NB4 (cell line): ENCODE measurements at places on chromosomes 5 and 9.

DNA sequence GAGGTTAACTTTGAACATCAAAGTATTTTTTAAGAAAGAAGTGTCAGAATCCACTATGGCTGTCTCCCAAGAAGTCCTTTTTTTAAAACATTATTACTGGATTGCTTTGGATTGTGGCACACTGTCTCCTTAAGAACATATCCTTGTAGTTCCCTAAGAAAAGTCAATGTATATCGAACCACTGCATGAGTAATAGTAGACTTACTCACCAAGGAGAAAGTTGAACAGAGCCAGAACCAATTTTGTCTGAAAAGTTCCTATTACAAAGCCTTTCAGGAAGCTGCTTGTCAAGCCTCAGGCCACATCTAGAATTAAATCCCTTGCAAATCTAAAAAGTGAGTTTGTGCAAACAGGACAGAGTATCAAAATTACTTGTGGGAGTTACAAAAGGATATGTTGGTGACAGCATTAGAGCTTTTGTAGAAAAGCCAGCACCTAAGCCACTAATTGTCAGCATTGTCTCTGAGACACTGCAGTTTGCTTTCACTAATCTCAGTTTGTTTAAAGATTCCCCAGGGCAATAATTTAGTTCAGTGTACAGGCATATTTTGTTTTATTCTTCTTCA is 195.4 kb downstream of the MPDZ start:
- no peak for DNase-seq

GRCh38 chr5:77569409-77569808 is 69.1 kb downstream of the OTP start:
- peak; percentile 53 for DNase-seq

- no peak for DNase-seq
Observed at GRCh38 chr9:110251212-110251611, 5.1 kb downstream of the TXN start.

- no peak for DNase-seq
Observed at GRCh38 chr5:132675936-132676689, 2.3 kb downstream of the IL4 start.

DNA sequence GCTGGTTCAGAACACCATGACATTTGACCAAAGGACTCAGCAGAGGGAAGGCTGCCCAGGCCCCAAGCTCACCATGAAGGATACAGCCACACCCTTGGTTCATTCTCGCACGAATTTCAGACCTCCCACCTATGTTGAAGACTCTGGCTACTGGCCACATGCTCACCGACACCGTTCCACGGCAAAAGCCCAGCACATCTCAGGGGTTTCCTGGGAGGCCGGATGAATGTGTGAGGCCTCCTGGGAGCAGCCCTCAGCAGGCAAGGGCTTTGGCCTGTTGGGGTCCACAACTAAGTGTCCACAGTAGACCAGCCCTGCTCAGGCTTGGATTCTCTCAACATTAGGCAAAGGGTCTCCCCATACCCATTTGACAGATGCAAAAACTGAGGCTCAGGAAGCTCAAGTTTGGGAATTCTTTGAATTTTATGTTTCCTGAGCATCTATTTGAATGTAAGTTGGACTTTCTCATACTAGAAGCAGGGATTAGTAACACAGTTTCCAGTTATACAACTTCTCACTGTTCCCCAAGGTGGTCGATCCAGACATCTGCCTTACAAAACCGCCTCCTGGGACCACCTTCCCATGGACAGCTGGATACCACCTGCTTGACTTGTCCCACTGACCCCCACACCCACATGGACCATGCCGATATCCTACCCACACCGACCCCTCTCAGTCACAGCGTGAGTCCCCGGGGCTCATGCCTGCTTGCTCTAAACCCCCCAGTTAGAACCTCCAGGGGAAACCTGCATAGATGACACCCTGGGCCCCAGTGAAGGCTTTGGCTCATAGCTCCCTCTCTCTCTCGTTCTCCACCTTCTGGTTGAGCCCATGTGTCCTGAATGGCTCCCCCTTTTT is 27.9 kb downstream of the CCT5 start:
- DNase-seq: no peak

- peak; percentile 62 for DNase-seq
Observed at GRCh38 chr9:137303151-137303892, 1.3 kb upstream of the NRARP start.

- peak; percentile 69 for DNase-seq
Observed at GRCh38 chr5:87899721-87900131, 368.9 kb downstream of the TMEM161B start.

DNA sequence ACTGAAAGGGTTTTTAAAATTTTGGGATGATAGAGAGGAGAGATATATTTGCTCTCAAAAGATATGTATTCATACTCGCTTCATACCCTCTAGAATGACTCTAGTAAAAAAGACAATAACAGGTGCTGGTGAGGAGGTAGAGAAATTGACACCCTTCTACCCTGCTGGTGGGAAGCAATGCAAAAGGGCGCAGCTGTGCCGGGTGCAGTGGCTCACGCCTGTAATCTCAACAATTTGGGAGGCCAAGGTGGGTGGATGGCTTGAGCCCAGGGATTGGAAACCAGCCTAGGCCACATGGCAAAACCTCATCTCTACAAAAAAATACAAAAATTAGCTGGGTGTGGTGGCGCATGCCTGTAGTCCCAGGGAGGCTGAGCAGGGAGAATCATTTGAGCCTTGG is 33.9 kb upstream of the NXNL2 start:
- no peak for DNase-seq

- DNase-seq: no peak
Observed at GRCh38 chr5:74426506-74426905, 214.0 kb downstream of the ENC1 start.

- DNase-seq: no peak
Observed at GRCh38 chr5:168401226-168401625, 85.0 kb upstream of the RARS1 start.

DNA sequence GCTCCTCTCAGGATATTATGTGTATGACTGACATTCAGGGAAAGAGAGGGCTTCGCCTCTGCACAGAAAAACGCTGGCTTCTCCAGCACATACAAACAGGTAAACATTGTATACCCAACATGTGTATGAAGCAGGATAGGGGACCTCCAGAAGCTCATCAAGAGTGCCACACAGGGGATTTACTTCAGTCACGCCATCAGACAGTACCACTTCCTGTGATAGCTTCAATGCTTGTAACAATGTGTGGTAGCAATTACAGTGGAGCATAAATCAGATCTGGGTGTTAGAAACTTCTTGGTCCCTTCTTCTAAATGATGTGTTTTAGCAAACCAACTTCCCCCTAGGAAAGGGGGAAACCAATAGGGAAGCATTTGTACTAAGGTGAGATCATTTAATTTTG is 160.8 kb downstream of the TSSK1B start:
- DNase-seq: no peak

DNA sequence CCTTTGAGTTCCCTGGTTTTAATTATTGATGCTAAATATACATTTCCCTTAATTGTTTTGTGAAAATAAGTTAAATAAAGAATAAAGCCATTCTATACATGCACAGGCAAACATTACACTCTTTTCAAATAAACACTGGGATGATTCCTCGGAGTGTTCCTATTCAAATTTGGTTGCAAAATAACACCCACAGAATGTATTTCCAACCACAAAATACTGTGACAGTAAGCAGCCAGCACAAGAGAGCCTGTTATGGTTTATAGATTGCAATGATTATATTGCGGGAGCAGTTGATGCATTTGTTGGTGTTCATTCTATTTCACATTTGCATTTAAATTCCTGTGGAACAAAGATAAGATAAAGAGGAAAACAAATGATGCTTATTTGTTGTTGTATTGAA is 632.6 kb upstream of the WWC1 start:
- DNase-seq: no peak

GRCh38 chr9:26077860-26078259 is 399.6 kb upstream of the TUSC1 start:
- no peak for DNase-seq

DNA sequence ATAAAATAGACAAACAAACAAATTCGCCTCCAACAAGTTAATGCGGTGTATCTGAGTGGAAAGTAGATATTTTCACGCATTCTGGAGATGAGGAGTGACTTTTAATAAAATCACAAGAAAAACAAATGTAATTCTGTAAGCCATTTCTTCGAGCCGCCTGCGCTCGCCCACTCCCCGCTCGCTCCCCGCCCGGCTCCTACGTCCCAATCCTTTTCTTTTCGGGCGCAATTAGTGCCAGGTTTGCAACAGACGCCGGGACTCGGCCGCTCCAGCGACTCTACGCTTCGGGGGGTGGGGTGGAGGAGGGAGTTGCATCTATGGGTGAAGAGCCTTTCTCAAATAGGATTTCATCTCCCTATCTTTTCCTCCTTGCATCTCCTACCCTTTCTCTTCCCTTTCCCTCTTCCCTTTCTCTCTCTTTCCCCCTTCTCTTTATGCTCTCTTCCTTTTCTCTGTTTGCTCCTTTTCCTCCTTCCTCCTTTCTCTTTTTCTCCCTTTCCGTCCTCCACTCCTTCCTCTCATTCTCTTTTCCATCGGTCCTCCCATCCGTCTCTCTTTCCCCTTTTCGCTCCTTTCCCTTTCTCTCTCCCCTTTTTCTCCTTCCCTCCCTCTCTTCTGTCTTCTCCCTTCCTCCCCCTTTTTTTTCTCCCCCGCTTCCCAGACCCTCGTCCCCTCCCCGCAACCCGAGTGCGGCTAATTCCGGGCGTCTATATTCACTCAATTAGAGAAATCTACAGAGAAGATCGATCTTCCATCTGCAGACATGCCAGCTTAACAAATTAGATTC is 6.1 kb upstream of the OTP start:
- DNase-seq: peak; percentile 39

- peak; percentile 47 for DNase-seq
Observed at GRCh38 chr9:136117916-136118319, 757 bp downstream of the TMEM250 start.

- DNase-seq: no peak
Observed at GRCh38 chr9:133153227-133154096, 10.3 kb downstream of the GBGT1 start.

- no peak for DNase-seq
Observed at GRCh38 chr5:137372016-137372772, 126.9 kb downstream of the SPOCK1 start.

GRCh38 chr9:122190597-122191381 is 31.1 kb downstream of the MORN5 start:
- no peak for DNase-seq

GRCh38 chr5:1239505-1240251 is 14.5 kb downstream of the SLC6A18 start:
- no peak for DNase-seq

- peak; percentile 48 for DNase-seq
Observed at GRCh38 chr5:176614805-176615478, 5.0 kb upstream of the GPRIN1 start.

DNA sequence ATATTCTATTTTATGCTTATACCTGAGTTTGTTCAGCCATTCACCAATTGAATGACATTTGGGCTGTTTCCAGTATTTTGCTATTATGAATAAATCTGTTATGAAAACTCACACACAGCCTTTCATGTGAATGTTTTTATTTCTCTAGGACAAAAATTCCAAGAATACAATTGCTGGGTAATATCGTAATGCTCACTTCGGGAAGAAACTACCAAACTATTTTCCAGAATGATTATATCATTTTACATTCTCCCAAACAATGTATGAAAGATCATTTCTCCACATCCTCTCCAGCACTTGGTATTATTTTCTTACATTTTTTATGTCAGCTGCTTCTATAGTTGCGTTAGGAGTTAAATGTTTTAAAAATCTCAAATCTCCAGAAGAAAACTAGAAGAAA is 58.3 kb upstream of the LHFPL2 start:
- no peak for DNase-seq

DNA sequence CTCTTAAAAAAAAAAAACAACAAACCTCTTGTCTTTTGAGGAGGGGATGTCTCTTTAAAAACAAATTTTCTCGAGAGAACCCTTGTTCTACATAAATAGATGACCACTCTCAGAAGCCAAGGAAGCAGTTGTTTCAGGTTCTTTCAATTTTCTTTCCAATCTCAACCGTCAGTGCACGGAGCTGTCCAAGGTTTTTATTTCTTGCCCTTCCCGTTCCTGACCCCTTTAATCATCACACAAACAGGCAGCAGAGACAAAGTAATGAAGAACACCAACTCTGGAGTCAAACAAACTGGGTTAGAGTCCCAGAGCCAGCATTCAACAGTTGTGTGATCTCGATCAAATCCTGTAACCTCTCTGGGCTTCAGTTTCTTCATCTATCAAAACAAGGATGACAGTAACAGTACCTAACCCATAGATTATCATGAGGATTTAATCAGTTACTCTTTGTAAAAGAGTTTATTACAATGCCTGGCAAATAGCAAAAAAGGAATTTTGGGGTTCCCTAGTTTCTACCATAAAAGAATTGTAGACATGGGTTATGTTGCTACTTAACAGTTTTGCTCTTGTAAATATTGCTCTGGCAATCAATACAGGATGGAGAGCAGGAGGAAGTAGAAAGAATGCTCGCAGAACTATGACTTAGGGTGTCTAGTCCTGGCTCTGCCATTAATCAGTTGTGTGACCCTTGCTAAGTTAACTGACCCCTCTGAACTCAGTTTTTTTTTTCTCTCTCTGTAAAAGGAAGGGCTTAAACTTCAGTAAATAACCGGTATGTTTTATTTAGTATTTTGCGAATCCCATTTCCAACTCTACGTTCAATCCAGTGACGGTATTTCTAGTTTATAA is 1.0 kb upstream of the NIM1K start:
- peak; percentile 45 for DNase-seq

DNA sequence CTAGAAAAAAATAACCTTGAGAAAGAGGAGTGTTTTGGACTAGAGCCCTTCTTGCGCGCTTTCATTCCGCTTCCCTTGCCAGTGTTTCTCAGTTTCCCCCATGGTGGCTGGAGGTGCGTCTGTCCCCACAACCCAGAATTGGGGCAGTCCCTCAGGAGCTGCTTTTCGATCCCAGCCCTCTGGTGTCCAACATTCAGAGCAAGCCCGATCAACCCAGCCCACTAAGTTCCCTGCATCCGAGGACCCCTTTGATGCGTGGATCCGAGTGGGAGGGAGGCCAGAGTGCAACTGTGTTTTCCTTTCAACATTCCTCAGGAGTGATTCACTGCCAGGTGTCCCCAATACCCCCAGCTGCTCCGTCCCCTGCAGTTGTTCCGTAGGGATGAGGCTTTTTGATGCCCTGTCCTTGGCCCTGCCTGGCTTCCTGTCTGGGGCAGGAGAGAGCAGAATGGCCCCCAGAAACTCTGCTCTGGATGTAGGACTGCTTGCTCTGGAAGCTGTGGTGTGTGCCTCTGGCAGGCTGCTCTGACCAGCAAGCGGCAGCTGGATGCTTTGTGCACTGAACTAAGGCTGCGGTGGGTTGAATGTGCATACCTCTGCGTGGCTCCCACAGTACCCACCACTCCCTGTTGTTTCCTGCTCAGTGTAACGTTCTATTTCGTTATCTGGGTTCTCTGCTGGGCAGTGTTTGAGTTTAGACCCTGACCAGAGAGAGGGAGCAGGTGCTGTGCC is 117.5 kb downstream of the BOD1 start:
- no peak for DNase-seq
